Cerebellum (tissue), 4 donors: ENCODE measurements at places on chromosomes 6 and 20.
A peak's percentile ranks its signal among the peaks of the same experiment; 100 is the strongest.

- DNase-seq: no peak
Observed at GRCh38 chr20:60424267-60424902, 466.2 kb downstream of the CDH26 start.

DNA sequence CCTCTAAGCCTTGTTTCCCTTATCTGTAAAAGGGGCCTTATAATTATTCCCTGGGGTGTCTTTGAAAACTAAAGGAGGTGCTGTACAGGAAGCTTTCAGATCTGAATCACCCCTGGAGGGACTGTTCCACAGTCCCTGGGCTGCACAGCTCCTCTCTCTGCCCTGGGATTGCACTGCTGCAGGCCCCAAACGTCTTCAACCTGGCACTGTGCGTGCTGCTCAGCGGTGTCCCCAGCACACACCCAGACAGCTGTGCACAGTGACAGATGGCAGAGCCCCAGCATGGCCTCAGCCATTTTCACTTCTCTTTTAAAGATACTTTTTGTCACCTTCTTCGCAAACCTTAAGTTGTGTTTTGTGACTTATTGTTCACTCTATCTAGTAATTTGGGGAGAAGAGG is 50.7 kb upstream of the INSM1 start:
- DNase-seq: no peak

- DNase-seq: peak; percentile 51
Observed at GRCh38 chr20:38658879-38659596, 57.4 kb downstream of the ARHGAP40 start.

- no peak for DNase-seq
Observed at GRCh38 chr6:140012150-140012549, 637.7 kb upstream of the CITED2 start.

- no peak for DNase-seq
Observed at GRCh38 chr6:132190097-132190814, 211.0 kb downstream of the MOXD1 start.

DNA sequence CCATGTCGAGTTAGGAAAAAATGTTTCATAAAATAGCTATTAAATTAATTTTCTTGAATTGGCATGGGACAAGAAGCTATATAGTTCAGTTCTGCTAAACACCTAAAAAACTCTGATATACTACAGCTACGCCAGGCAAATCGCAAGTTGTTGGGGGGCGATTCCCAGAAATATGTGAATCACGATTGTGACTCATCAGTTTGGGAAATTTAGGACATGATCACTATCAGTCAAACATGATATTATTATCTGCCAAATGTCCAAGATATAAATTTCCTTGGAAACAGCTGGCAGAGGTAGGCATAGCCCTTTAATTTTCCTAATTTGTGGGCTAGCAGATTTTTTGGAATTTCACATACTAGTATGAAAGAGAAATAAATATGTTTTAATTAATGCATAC is 123.6 kb downstream of the ATXN1 start:
- no peak for DNase-seq

DNA sequence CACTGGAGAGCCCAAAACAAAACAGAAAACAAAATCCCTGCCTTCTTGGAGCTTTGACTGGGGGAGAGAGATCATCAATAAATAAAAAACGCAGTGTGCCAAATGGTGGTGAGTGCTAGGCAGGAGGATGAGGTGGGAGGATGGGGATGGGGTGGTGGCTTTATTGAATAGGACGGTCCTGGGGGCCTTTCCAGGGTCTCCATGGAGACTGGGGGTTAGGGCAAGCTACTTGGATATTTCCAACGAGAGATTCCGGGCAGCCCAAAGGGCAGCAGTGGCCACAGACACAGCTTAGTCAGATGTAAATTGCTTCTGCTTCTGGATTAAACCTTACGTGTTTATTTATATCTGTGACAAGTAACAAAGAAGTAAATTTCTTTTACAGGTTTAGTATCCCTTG is 700.1 kb downstream of the QKI start:
- DNase-seq: no peak
